ENCODE measurements at places on chromosomes 2 and 18. TPM values are rescaled to one million over a fixed set of nuclear protein-coding genes. Genes with fewer than 3 reads are reported as not detected.

DNA sequence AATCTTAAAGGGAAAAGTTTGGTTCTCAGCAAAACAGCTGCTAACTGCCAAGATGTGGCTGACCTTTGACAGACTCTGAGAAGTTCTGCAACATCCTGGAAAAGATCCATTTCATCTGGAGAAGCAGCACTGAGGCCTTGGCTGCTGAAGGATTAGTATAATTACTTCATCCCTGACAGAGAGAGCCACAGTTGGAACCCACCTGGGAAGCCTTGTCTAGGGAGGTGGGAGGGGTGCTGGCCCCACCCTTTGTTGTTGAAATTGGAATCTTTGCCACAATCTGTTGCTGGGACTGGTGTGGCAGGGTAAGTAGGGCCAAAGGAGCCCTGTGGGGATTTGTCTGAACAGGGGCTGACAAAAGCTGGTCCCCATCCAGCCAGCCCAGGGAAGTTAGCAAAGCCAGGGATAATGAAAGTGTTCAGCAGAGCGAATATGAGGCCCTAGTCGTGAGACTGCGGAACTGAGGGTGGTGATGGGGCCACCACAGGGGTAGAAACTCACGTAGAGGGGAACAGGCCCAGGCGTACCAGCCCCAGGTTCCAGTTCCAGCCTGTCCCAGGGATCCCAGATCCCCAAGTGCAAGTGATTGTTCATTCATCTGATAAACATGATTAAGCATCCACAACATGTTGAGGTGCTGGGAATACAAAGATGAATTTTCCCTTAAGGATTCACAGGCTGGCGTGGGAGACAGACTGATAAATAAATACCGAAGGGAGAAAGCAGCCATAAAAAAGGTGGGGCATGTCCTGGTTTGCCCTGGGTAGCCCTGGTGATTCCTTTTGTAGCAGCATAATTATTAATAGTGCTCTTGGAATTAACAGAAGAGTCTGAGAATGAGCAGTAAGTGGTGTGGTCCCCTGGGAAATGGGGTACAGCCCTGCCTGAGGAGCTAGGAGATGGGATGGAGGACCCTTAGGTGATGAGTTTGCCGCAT is 60.0 kb downstream of the MYO1B start:
- H3K27me3 ChIP-seq = no peaks in the 10 kb centered on the region
- H3K4me1 ChIP-seq = peaks cover 2% of the 10 kb centered on the region
- no peaks in the 10 kb centered on the region for H3K36me3 ChIP-seq
- DNase-seq = no peak
- H3K27ac ChIP-seq = no peak overlapping the region

The DSG3 gene
- total RNA-seq = not detected

The BCL2L11 gene
- total RNA-seq = 9.6 TPM

The MYO7B gene
- 1.2 TPM for total RNA-seq

The TLX2 gene
- total RNA-seq = not detected

- H3K4me1 ChIP-seq = no peaks in the 10 kb centered on the region
- H3K4me3 ChIP-seq = no peak overlapping the region
- no peaks in the 10 kb centered on the region for H3K27me3 ChIP-seq
- no peak for DNase-seq
These were observed 216.1 kb downstream of the ETAA1 start for GRCh38 chr2:67613227-67613626.

The POMC gene
- total RNA-seq = 0.40 TPM

- H3K27me3 ChIP-seq = no peaks in the 10 kb centered on the region
- H3K4me3 ChIP-seq = no peak overlapping the region
- DNase-seq = no peak
- H3K36me3 ChIP-seq = no peaks in the 10 kb centered on the region
These were observed 1324.5 kb upstream of the DDX18 start for GRCh38 chr2:116489944-116490343.
